Skeletal muscle cell (primary cell): ENCODE measurements at places on chromosomes 3 and 15.

- peak; percentile 48 for DNase-seq
These were observed 70.4 kb downstream of the KLF13 start for GRCh38 chr15:31396881-31397560.

GRCh38 chr3:15808679-15809310, 11.0 kb upstream of the ANKRD28 start:
- DNase-seq, result no peak

GRCh38 chr3:128497305-128498126, 4.5 kb upstream of the GATA2 start:
- DNase-seq, result no peak

DNA sequence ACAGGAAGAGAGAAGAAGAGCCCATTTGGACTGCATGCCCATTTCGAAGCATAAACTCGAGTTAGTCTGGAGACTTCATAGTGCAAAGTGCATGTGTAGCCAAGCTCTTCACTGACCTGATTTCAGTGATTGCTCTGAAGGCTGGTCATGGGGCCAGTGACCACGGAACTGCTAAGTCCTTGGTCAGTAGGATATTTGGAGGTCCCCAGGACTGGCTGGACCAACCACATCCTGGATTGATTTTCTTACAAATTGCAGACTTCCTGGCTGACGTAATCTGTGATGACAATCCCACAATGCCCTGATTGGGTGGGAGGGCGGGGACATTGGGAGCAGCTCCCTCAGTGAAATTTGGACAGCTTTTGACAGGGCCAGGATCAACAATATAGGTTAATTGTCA, 233.4 kb downstream of the CACNA2D3 start:
- DNase-seq, result no peak

- no peak for DNase-seq
These were observed 974.5 kb downstream of the CADM2 start for GRCh38 chr3:85933326-85933725.

- no peak for DNase-seq
These were observed 317.7 kb downstream of the IL5RA start for GRCh38 chr3:2792432-2792831.

GRCh38 chr3:84275532-84275931, 683.3 kb upstream of the CADM2 start:
- no peak for DNase-seq

DNA sequence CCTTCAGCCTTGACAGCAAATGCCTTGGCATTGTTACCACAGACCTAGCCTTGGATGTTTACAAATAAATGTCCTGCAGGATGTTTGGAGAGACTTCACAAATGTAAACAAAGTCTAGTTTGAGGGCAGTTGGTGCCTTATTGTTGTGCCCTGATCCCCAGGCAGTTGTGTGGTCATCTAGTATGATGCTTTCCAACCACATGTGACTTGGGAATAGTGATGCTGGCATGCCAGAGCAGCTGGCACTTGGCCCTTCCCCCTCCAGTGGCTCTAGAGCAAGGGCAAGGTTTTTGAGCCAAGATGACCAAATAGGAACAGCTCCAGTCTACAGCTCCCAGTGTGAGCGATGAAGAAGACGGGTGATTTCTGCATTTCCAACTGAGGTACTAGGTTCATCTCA, 258.2 kb downstream of the ADAMTS17 start:
- DNase-seq, result no peak

GRCh38 chr15:101056366-101057334, 137.5 kb downstream of the LRRK1 start:
- no peak for DNase-seq

- DNase-seq, result peak; percentile 99
These were observed 23.7 kb downstream of the CEP19 start for GRCh38 chr3:196688349-196688748.

GRCh38 chr3:139937674-139938279, 2.8 kb downstream of the CLSTN2 start:
- no peak for DNase-seq

DNA sequence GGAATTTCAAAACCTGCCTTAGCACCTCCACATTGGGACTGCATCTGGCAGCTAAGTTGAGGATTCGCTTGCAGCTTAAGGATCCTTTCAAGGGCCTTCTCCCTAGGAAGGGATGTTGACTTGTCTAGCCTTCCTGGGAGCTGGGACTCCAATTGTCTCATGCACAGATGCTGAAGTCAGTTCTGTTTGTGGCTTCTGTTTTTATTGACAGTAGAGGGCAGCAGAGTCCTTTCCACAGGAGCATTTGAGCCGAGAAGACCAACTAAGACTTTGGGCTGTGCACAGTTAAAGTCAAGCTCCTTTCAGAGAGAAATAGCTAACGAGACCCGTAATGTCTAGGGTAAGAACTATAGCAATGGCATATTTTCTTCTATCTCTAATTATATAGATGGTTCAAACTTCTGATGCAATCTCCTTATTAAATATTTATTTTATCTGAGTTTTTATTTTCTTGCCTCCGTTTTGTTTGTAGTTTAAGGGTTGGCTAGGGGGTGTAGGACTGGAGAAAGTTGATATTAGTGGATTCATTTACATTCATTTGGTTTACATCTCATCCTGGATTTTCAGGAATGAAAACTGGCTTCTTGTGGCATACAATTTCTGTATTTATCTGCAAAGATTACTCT, 59.7 kb upstream of the KBTBD8 start:
- DNase-seq, result peak; percentile 25
